Activated CD8-positive, alpha-beta memory T cell treated with anti-CD3 and anti-CD28 coated beads for 1 hour (primary cell): ENCODE measurements at places on chromosomes 13 and 19.

GRCh38 chr13:88022431-88023208, 351.4 kb downstream of the SLITRK5 start:
- DNase-seq = no peak

DNA sequence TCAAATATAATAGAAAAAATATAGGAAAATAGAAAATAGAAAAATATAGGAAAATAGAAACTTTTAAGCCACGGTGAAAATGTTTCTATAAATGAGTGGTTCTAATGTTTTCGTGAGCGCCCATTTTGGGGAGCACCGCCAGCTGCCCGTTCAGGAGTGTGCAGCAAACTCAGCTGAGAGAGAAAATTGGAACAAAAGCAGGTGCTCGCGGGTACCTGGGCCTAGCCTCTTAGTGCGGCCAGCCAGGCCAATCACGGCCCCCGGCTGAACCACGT, 204 bp upstream of the PDX1 start:
- no peak for DNase-seq

- no peak for DNase-seq
Measured at GRCh38 chr13:93146584-93147297, 79.9 kb upstream of the GPC6 start.

GRCh38 chr19:16208847-16209665, 11.3 kb downstream of the AP1M1 start:
- DNase-seq = no peak

DNA sequence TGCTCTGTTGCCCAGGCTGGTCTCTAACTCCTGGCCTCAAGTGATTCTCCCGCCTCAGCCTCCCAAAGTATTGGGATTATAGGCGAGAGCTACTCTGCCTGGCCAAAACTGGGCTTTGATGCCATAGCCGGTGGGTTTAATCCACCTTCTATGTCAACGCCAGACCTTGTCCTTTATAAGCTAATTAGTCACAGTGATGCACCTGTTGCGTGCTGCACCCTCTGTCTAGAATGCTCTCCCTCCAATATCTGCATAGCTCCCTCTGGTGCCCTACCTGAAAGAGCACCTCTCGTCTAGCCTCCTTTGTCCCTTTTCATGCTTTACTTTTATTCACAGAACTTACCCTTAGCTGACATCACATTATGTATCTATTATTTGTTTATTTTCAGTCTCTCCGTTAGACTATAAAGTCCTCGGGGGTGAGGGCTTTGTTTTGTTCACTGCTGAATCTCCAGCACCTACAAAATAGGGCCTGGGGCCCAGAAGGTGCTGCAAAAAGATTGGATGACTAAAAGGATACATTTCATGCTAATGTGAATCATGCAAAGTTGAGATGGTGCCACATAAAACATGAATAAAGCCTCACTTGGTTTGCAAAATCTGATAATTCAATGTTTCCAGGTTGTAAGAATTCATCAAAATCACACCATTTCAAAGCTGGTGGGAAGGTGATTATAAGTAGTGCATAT, 148.1 kb downstream of the USP12 start:
- DNase-seq = no peak

GRCh38 chr19:4009990-4010807, 2.7 kb downstream of the PIAS4 start:
- DNase-seq = no peak

- DNase-seq = no peak
Measured at GRCh38 chr13:113315992-113316391, 19.0 kb downstream of the LAMP1 start.

- no peak for DNase-seq
Measured at GRCh38 chr19:16778796-16779411, 50.3 kb upstream of the SIN3B start.
